ENCODE measurements at places on chromosomes 2 and 18.

GRCh38 chr2:10987861-10988260 lies 76.1 kb downstream of the KCNF1 start:
- DNase-seq: no peak

- no peak for DNase-seq
Measured at GRCh38 chr18:48199399-48199798, 209.8 kb downstream of the ZBTB7C start.

DNA sequence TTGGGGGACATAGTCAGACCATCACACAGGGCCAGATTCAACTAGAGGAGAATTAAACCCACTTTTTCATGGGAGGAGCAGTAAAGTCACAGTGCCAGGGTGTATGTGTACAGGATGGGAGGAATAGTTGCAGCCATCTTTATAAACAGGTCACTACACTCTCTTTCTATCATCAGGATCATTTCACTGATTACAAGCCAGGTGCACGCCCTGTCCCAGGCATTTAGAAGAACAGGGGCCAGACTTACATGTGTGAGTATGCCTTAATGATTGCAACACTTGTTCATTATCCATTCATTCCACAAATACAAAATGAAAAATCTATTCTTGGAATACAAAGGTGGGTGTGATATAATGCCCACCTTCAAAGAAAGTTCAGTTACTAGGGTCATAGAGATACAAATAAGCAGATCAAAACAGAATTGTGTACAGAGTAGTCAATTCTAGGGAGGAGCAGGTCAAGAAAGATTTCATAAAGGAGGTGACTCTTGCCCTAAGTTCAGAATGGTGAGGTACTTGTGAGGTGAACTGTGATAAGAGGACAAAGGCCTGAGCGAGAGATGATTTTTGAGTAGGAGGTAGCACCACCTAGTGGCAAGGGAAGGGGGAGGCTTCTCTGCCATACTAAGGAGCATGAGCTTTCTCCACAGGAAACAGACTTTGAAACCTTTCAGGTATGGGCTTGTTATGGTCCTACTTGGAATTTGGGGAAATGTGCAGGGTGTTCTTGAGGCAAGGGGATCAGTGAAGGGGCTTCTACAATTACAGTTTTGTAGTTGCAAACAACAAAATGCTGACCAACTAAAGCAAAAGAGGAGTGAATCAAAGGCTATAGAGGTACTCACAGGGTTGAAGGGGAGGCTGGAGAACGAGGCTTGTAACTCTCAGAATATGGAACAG lies 156.3 kb downstream of the SUCLG1 start:
- no peak for DNase-seq

DNA sequence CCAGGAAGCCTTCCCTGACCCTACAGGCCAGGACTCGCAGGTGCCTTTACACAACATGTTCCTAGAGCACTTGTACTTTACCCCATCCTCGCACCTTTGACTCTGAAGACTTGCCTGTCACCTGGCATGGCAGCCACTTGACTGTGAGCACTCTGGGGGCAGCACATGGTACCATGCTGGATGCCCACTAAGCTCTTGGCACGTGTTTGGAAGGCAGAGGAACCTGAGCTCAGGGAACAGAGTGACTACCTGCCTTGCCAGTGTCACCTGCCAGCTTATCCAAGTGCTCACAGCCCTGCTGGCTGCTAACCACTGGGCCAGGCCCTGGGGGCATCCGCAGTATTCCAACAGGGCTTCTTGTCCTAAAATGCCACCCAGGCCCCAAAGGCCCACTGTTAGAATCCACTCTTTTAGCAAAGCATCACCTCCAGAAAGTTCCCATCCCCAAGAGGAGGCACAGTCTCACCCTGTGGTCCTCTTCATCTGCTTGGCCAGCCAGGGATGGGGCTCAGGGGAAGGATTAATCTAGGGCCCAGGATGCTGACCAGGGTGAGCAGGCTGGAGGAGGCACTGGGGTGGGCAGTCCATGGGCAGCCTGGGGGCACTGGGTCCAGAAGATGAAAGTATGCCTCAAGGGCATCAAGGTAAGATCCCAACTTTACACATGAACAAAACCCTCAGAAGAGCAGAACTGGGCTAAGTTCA lies 57.0 kb downstream of the ZBTB7C start:
- DNase-seq: no peak

GRCh38 chr2:34734042-34734441 lies 1134.9 kb upstream of the FAM98A start:
- no peak for DNase-seq

Measured in tibial nerve (tissue), 4 donors.